ENCODE measurements at places on chromosomes 4 and X. TPM values are rescaled to one million over a fixed set of nuclear protein-coding genes. Genes with fewer than 3 reads are reported as not detected.

Gene CSTF2
- total RNA-seq = 43.5 TPM

Gene RBMX2
- 27.9 TPM for total RNA-seq

Gene CHST7
- 2.5 TPM for total RNA-seq

Gene NPFFR2
- total RNA-seq = not detected

Gene SPON2
- 10.5 TPM for total RNA-seq

Gene FAM9C
- total RNA-seq = not detected

Gene CPE
- total RNA-seq = not detected

Gene CCSER1
- total RNA-seq = not detected

Gene NOX1
- not detected for total RNA-seq

Gene MAGEH1
- total RNA-seq = 17.0 TPM

Gene GIMD1
- total RNA-seq = not detected

Gene TKTL1
- total RNA-seq = 0.67 TPM

DNA sequence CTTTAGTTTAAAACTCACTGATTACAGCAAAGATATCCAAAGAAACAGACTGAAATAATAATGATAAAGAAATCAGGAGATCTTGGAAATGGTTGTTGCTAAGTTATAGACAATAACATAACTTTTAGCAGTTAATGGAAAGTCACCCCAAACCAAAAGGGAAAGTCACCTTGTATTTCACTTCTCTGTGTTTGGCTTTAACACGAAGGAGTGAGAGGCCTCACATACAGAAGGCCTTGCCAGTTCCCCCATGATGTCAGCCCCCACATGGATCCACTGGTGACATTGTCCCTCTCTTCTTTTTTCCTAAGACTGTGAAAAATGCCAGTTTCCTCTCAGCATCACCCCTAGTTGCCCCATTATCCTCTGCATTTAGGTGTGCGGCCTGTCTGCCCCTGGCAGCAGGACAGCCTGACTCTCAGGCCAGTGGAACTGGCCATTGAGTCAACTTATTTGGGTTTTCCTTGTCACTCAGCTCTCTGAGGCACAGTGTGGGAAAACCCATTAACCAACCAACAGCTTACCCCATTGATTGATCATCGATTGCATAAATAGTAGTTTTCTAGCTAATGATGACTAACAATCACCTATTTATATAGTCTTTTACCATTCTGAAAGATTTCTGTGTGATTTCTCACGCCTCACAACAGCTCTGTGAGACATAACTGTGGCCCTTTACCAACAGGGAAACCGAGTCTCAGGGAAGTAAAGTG is 308.1 kb downstream of the PTTG2 start:
- H3K4me3 ChIP-seq = no peak overlapping the region
- no peak for DNase-seq
- H3K27ac ChIP-seq = no peak overlapping the region
- no peaks in the 10 kb centered on the region for H3K4me1 ChIP-seq

DNA sequence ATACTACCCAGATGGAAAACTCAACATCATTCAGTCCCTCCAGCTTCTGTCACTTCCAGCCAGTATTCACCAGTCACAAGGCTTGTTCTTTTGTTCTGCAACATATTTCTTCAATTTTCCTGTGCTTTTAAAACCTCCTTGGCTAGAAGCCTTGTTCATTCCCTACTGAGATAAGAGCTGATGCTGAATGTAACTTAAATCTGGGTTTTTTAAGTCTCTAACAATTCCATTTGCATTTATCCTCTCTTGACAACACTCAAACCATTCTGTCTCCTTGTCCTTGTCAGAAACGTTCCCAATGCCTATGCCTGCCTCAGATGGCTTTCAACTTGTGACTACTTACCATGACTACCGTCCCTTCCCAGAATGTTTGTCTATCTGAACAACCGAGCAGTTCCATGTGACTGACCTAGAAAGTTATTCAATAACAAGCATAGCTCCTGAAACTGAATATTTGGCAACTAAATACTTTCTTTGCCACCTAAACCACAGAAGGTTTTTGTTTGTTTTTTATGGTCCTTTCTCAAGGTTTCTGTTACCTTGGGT is 682.9 kb upstream of the GALNTL6 start:
- H3K36me3 ChIP-seq = no peaks in the 10 kb centered on the region
- H3K4me3 ChIP-seq = no peak overlapping the region
- H3K27ac ChIP-seq = no peak overlapping the region
- H3K4me1 ChIP-seq = no peaks in the 10 kb centered on the region
- no peak for DNase-seq
- no peaks in the 10 kb centered on the region for H3K27me3 ChIP-seq

DNA sequence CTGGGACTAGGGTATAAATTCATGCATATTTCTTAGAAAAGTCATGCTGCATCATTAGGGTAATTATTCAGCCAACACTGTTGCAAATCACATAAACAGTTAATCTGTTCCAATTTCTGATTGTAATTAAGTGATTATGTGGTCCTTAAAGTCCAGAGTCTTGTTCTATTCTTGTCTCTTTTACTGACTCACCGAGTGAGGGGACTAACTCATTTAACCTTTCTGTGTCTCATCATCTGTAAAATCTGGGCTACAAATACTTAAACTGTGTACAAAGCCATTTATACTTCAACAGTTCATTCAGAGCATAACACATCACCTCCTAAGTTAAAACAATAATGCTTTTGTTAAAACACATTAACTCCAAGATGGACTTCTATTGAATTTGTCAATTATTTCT is 65.4 kb upstream of the KLHL13 start:
- no peak for DNase-seq
- no peak overlapping the region for H3K4me3 ChIP-seq
- H3K27me3 ChIP-seq = no peaks in the 10 kb centered on the region
- H3K36me3 ChIP-seq = no peaks in the 10 kb centered on the region

- H3K27me3 ChIP-seq = no peaks in the 10 kb centered on the region
- H3K4me1 ChIP-seq = peaks cover 27% of the 10 kb centered on the region
- no peak overlapping the region for H3K4me3 ChIP-seq
- no peaks in the 10 kb centered on the region for H3K36me3 ChIP-seq
- no peak for DNase-seq
Measured at GRCh38 chr4:77149789-77150188, 7.2 kb upstream of the CCNG2 start.

DNA sequence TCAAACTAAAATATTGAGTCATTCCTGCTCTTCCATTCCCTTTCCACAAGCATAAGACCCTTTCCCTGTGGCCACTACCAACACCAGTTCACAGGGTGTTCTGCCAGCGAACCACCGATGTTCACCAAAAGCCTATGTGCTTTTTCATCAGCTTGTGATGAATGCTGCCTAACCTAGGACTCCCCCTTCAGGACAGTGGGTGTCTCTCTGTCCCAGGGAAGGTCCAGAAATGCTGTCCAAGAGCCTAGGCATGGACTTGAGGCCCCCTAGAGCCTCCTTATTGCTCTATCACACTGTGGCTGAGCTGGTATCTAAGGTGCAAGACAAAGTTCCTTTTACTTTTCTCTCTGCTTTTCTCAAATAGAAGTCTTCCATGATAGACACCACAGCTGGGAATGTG is 1015.6 kb downstream of the PCDH19 start:
- no peaks in the 10 kb centered on the region for H3K27me3 ChIP-seq
- DNase-seq = no peak
- H3K4me1 ChIP-seq = no peaks in the 10 kb centered on the region
- no peak overlapping the region for H3K27ac ChIP-seq
- H3K4me3 ChIP-seq = no peak overlapping the region
- H3K36me3 ChIP-seq = no peaks in the 10 kb centered on the region

DNA sequence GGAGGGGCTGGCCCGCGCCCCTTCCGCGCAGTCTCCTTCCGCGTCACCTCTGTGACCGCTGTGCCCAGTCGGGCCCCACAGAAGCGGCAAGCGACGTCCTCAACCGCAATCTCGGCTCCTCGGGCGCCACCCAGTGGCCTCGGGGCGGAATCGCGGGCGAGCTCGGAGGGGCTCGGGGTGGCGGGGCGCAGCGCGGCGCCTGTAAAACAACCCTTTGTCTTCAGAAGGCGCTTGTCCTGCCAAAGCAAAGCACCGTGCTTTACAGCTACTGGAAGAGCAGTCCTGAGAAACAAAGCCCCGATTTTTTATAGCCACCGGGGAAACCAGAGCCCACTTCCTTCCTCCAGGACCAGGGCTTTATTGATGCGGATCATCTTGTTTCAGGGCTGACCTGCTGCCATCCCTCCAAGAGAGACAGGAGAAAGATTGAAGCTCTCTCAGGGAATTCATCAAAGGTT is 37.3 kb upstream of the CDKN2AIP start:
- DNase-seq = peak; percentile 93
- H3K27ac ChIP-seq = peak overlapping the region; percentile 80
- H3K36me3 ChIP-seq = no peaks in the 10 kb centered on the region
- no peaks in the 10 kb centered on the region for H3K27me3 ChIP-seq

DNA sequence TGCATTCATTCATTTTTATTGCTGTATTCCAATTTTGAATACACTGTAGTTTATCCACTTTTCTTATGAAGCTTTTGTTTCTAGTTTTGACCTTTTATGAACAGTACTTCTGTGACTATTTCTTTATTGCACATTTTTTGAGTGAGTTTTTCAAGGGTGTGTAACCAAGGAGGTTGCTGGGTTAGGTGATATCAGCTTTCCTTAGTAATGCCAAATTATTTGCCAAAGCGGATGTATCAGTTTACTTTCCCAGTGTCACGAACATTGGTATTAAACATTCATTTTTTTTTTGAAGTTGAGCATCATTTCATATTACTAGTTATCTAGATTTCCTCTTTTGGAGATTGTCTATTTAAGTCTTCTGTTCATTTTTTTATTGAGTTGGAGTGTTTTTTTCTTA is 32.9 kb downstream of the STIM2 start:
- peak overlapping the region; percentile 77 for H3K27ac ChIP-seq
- H3K36me3 ChIP-seq = peaks cover 46% of the 10 kb centered on the region
- DNase-seq = no peak
- no peak overlapping the region for H3K4me3 ChIP-seq
- no peaks in the 10 kb centered on the region for H3K27me3 ChIP-seq

- H3K4me3 ChIP-seq = no peak overlapping the region
- no peak for DNase-seq
- no peaks in the 10 kb centered on the region for H3K36me3 ChIP-seq
- H3K27me3 ChIP-seq = no peaks in the 10 kb centered on the region
Measured at GRCh38 chrX:36445566-36445965, 526.0 kb downstream of the CFAP47 start.

- peaks cover 16% of the 10 kb centered on the region for H3K27me3 ChIP-seq
- peaks cover 6% of the 10 kb centered on the region for H3K4me1 ChIP-seq
- no peak for DNase-seq
- peak within 1 kb of the TSS; percentile 5 for H3K4me3 ChIP-seq
- no peak within 1 kb of the TSS for H3K27ac ChIP-seq
Measured at GRCh38 chrX:37349221-37350033, at the start of gene PRRG1. PRRG1 (plus strand) TSS chrX:37349364; CDS start chrX:37406250, 56,886 bp downstream.

DNA sequence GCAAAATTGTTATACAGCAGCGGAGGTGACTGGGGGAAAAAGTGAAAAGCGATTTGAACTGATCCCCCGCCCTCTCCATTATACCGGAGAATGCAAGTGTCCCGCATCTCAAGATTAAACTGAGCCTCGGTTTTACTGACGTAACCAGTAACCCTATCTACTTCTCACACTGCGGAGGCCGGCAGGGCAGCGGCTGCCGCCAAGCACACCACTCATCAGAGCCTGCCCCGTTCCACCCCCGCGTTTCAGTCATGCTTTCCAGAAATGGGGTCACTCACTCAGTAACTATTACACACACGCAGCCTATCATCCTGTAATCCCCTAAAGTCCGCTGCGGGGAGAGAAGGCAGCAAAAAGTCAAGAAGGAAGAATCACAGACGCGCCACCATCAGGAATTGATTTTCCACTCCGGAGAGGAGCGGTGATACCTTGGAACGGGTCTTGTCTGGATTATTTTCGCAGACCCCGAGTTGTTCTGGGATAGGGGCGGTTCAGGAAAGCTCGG is 1.4 kb downstream of the RPS6KA3 start:
- DNase-seq = peak; percentile 90
- peaks cover 6% of the 10 kb centered on the region for H3K36me3 ChIP-seq
- H3K27ac ChIP-seq = peak overlapping the region; percentile 98
- peak overlapping the region; percentile 86 for H3K4me3 ChIP-seq

- H3K4me1 ChIP-seq = no peaks in the 10 kb centered on the region
- H3K4me3 ChIP-seq = no peak overlapping the region
- H3K36me3 ChIP-seq = no peaks in the 10 kb centered on the region
- no peak for DNase-seq
- H3K27ac ChIP-seq = no peak overlapping the region
Measured at GRCh38 chr4:55801498-55801897, 18.1 kb upstream of the EXOC1L start.

DNA sequence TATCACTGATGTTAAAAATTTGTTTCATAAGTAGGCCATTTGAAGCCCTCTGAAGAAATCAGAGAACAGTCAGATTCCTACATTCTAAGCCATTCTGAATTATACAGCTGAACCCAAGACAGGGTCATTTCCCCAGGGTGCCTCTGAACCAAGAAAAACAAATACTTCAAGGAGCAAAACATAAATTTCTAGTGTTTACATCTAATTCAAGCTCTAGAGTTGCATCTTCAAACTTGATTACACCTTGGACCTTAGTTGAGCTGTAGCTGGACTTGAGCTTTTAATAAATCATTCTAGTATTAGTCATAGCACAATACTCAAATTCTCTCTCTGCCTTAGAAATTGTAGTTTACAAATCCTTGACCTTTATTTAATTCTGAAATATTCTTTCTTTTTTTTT is 87.6 kb upstream of the IL15 start:
- no peaks in the 10 kb centered on the region for H3K4me1 ChIP-seq
- H3K4me3 ChIP-seq = no peak overlapping the region
- DNase-seq = no peak
- peaks cover 1% of the 10 kb centered on the region for H3K27me3 ChIP-seq
- no peak overlapping the region for H3K27ac ChIP-seq

- peaks cover 1% of the 10 kb centered on the region for H3K27me3 ChIP-seq
- H3K4me1 ChIP-seq = no peaks in the 10 kb centered on the region
- no peaks in the 10 kb centered on the region for H3K36me3 ChIP-seq
- no peak overlapping the region for H3K4me3 ChIP-seq
Measured at GRCh38 chrX:37441377-37441776, 92.2 kb downstream of the PRRG1 start.

DNA sequence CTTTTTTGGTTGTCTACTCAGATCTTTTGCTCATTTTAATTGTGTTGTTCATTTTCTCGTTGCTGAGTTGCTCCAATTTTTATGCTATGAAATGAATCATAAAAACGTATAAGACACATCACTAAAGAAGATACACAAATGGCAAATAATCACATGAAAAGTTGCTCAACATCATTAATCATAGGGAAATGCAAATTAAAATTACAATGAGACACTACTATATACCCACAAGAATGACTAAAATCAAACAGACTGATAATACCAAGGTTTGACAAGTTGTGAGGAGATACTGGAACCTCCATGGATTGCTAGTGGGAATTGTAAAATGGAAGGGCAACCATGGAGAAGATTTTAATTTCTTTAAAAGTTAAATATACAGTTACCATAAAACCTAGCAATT is 17.0 kb downstream of the GSTCD start:
- H3K27ac ChIP-seq = no peak overlapping the region
- no peak for DNase-seq
- H3K36me3 ChIP-seq = peaks cover 22% of the 10 kb centered on the region
- H3K27me3 ChIP-seq = no peaks in the 10 kb centered on the region

DNA sequence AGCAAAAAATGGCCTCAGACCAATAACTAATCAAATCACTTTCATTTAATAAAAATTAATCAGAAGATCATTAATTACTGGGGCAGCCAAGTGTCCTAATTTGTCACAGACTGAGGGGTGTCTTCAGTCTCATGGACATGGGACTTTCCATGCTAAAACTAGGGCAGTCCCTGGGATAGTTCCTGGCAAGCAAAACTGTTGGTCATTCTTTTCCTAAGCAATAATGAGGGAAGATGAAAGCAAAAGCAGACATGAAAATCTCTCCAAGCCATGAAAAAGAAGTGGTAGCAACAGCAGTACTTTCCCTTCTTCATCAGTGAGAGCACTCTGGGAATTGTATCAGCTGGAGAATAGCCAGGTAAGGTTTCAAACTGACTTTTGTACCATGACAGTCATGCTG is 3.7 kb upstream of the ANTXR2 start:
- DNase-seq = no peak
- H3K27me3 ChIP-seq = no peaks in the 10 kb centered on the region
- H3K4me1 ChIP-seq = peaks cover 59% of the 10 kb centered on the region
- H3K4me3 ChIP-seq = no peak overlapping the region
- no peaks in the 10 kb centered on the region for H3K36me3 ChIP-seq
- no peak overlapping the region for H3K27ac ChIP-seq

All from activated CD8-positive, alpha-beta T cell treated with anti-CD3 and anti-CD28 coated beads for 36 hours (primary cell).